Stimulated activated CD4-positive, alpha-beta T cell treated with anti-CD3 and anti-CD28 coated beads, Interleukin-4, amount 100 ng/mL, for 24 hours (primary cell): ENCODE measurements at places on chromosomes 2 and 18.

GRCh38 chr2:188787021-188787657 lies 187.0 kb upstream of the COL3A1 start:
- DNase-seq = no peak

- no peak for DNase-seq
Measured at GRCh38 chr2:11117776-11118175, 37.5 kb upstream of the SLC66A3 start.

GRCh38 chr2:37585295-37585908 lies 86.0 kb downstream of the CDC42EP3 start:
- DNase-seq = no peak

DNA sequence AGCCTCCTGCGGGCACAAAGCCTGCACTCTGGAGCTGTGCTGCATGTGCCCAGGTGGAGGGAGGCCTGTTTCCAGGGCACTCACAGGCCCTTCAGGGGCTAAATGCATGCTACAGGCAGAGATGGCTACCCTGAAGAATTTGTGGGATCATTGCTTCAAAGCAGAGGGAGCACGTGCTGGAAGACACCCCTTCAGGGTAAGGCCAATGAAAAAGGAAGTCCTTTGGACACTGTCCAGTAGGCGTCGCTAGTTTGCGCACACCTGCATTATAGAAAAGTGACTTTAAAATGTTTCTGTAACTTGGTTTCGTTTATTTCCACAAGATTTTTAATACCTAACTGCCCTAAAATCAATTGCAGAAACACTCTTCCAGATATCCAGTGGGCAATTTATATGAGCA lies 325.3 kb downstream of the ZNF516 start:
- DNase-seq = no peak

GRCh38 chr2:102544182-102544581 lies 71.2 kb downstream of the SLC9A4 start:
- DNase-seq = no peak

DNA sequence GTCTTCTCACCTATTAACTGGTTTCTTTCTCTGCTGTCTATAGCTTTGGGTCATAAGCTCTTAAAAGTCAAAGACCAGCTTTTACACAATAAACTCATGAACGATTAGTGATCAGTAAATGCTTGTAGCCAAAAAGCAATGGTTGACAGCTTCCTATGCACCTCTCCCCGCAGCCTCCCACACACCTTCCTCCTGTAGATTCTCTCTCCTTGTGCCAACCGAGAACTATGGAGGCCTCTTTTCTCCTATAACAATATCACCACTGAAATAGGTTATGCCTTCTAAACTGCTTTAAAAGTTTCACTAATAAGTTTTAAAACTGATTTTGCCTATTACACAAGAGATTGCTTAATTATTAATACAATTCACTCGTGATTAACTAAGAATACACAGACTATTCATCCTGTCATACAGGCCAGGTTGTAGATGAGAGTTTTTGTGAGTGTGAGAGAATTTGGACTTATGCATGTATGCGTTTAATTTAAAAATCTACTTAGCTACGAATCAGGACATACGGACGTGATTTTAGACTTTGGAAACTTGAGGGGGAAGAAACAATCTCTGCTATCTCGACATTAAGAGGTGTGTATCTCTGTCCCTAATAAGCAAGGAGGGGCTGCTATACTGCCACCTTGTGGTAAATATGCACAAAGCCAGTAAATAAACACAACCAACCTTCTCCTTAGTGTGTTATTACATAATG lies 229.1 kb upstream of the RBBP8 start:
- peak; percentile 6 for DNase-seq

DNA sequence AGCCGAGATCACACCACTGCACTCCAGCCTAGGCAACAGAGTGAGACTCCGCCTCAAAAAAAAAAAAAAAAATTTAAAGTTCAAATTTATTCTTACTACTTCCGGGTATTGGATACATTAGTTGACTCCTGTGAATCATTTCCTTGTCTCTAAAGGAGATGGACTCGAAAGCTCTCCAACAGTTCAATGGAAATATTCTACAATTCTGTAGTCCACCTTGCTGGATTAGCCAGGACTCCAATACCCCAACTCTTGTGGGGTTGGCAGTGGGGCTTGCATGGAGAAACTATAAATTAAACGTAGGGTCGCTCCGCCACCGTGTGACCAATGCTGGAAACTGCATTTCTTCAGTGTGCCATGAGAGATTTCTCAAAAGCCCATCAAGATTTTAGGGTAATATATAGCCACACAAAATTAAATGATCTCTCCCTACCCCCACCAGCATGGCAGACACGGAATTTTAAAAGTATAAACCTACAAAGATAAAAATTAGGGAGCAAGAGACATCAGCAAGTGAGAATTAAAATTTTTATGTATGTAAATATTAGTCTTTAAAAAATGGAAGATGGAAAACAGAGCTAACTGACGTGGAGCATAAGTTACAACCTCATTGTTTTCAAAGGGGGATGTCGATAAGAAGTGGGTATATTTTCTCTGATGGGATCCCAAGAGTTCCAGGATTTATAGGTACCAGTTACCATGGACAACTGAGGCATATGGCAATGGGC lies 27.8 kb upstream of the GAREM2 start:
- DNase-seq = peak; percentile 71

- DNase-seq = no peak
Measured at GRCh38 chr2:10597956-10598355, 91.8 kb downstream of the NOL10 start.

GRCh38 chr2:196971574-196972279 lies 45.2 kb upstream of the PGAP1 start:
- no peak for DNase-seq

DNA sequence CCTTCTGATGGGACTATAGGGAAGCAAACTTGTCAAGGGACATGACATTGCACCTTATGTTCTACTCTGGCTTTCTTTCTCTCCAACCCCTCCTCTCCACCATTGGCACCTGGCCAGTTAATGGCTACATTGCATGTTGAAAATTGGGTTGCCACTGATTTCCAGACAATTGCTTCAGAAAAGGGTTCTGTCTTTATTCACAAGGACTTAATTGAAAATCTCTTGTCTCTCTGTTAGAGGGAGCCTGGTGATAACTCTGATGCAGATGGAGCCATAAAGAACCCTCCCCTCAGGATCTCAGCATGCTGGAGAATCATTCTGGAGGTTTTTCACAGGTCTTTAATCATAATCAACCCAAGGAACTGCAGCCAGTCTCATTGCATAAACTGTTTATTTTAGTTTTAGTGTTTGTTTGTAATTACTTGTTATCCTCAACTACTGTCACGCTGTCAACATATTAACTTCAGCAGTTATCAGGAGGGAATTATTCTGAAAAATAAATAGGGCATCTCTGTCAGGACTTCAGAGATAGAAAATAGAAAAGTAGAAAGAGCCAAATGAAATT lies 316.8 kb downstream of the RIT2 start:
- no peak for DNase-seq
